ENCODE measurements at places on chromosomes 2 and 18.

DNA sequence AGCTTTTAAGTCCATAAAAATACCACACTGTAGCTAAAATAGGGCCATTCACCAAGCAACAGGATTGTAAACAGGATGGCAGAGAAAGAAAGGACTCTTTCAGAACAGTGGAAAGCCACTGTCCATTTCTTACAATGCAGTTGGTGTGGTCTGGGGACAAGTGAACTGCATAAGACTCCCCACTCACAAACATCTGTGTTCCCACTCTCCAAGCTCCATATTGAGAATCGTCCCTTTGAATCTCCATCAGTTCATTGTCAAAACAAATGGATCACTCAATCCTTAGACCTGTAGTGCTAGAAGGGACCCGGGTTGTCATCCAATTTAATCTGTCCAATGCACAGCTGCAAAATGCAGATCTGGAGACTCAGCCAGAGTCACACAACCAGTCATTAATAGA is 347.4 kb upstream of the KLHL29 start:
- peak; percentile 91 for DNase-seq

DNA sequence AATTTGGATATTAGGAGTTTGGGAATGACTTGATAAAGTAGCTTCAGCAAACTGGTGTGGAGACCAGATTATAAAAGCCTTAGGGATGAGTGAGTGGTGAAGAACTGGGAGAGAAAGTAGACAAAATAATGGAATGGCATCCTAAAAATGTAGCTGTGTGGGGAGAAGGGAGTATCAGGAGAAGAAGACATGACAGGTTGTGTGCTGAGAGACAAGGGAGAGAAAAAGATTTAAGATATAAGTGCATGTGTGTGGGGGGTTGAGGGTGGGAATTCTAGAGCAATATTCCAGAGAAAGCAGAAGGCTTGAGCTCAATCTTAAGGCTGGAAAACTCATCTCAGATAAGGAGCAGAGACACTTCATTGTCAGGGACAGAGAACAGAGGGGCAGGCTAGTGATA is 159.5 kb downstream of the HNMT start:
- DNase-seq: no peak

DNA sequence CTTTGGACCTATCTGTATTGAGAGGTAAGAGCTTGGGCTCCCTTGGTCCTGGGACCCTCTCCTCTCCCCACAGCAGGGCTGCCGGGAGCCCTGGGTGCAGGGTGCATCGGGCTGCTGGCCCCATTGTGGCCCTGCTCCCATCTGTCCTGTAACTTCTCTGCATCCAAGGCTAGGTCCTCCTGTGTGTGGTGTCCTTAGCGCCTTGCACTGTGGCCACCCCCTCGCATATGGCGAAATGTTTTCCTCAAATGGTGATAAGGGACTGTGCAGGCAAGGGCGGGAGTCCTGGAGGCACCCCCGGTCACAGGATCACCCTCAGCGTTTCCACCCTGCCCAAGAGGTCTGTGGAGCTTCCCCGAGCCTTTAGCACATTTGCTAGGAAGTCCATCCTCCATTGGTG is 208.2 kb downstream of the SH3RF3 start:
- DNase-seq: no peak

DNA sequence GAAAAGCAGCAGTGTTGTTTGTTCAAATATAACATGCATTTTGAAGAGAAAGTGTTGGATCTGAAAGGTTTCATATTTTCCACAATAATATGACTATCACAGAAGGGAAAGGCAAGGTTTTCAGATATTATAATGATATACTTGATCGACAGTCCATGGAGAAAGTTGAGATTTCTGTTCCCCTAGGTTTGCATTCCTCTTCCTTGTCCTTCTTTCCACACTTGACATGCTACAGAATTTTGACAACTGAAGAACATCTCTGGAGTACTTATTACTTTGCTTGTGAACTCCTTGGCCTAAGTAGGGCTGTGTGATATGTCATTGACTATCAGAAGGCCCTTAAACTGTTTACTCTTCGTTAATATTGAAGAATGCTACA is 46.5 kb downstream of the TMEFF2 start:
- no peak for DNase-seq

DNA sequence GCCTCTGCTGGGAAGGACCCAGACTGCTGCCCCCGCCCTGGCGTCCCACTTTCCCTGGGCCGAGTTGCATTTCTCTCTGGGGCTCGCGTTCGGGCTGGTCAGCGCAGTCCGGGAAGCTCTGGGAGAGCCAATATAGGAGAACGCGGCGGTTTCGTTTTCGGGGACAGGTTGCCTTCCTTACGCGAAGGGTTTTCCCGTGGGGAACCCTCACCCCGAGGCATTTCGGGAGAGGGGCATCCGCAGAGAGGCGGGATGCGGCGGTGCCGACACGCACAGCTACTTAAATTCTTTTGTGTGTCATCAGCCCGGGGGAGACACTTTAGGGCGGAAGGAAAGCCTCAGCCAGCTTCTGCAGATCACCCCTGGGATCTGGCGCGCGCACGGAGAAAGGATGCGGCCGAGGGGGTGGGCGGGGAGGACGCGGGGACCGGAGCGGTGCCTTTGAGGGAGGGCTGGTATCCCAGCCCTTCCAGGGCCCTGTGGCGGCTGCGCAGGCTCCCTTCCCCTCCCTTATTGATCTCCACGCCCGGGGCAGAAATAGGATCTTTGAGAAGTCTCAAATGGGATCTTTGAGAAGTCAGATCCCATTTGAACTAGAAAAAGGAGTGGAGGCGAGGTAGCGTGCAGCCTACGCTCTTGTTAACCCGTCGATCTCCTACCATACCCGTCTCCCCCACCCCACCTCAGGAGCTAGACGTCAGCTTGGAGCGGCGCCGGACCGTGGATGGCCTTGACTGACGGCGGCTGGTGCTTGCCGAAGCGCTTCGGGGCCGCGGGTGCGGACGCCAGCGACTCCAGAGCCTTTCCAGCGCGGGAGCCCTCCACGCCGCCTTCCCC is 1.2 kb downstream of the GATA6 start:
- no peak for DNase-seq

DNA sequence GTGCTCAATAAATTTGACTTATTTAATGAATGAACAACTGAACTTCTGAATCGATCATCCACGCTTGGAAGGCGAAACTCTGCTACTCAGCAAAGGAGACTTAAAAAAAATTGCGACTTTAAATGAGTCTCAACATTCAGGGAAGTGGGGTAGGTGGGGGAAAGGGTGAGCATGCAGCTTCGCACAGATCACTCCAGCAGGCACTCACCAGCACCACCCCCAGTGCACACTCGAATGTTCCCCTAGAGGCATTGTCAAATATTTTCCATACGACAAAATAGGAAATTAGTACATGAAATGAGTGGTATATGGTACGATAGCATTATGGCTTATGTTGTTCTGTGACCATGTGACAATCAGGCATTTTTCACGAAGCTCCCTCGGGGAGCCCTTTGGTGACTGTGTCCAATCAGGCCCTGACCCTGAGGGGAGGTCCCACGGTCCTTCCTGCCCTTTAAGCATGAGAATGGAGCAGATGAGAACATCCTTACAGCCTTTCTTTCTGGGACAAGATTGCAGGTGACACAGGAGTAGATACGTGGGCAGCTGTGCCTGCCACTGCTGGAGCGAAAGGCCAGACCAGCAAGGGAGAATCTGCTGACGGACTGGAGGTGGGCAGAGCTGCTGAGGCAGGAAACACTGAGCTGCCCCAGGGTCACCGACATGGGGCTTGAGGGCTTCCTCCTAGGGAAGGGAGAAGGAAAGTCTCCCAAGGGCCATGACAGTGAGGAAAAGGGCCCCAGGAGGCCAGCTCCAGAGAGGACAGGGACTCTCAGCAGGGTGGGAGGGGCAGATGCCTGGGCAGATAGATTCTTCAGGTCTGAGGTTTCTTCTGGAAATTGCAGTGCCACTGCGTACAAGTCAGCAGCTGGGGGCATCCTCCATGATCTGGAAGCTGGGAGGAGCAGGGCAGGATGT is 101.3 kb upstream of the ID2 start:
- DNase-seq: peak; percentile 1

Measured in Ammon's horn (tissue), 1 donor.